Thoracic aorta (tissue), 2 donors: ENCODE measurements at places on chromosomes 6 and 20. TPM values are rescaled to one million over a fixed set of nuclear protein-coding genes. Genes with fewer than 3 reads are reported as not detected.

DNA sequence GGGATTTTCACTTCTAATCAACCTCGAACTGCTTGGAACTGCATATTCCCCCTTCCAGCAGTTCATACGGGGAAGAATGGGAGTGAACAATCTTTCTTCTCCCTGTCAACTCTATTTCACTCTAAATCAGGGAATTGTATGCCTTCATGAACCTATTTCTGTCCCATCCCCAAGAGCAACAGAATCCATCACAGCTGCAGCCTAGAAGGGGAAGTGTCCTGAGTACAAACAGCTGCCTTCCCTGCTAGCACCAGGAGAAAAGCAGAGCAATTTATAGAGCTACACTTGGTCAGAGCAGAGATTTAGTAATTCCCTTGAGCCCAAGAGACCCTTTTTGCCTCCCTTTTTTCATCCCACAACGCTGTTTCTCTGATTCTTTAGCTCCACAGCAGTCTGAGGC is 208.4 kb downstream of the ADGRG6 start:
- no peaks in the 10 kb centered on the region for H3K27me3 ChIP-seq
- no peak overlapping the region for H3K27ac ChIP-seq
- H3K4me3 ChIP-seq, result no peak overlapping the region
- no peaks in the 10 kb centered on the region for H3K36me3 ChIP-seq
- H3K4me1 ChIP-seq, result no peaks in the 10 kb centered on the region

- H3K27me3 ChIP-seq, result no peaks in the 10 kb centered on the region
- H3K4me1 ChIP-seq, result no peaks in the 10 kb centered on the region
Measured at GRCh38 chr20:23484081-23484480, 6.8 kb upstream of the CST8 start.

GRCh38 chr6:121732641-121733040 is 297.2 kb downstream of the GJA1 start:
- no peaks in the 10 kb centered on the region for H3K27me3 ChIP-seq
- no peak for DNase-seq
- no peak overlapping the region for H3K4me3 ChIP-seq
- H3K36me3 ChIP-seq, result no peaks in the 10 kb centered on the region
- peaks cover 19% of the 10 kb centered on the region for H3K4me1 ChIP-seq
- H3K27ac ChIP-seq, result no peak overlapping the region

GRCh38 chr6:127917766-127918165 is 16.9 kb upstream of the THEMIS start:
- H3K27me3 ChIP-seq, result no peaks in the 10 kb centered on the region
- no peak overlapping the region for H3K4me3 ChIP-seq
- DNase-seq, result no peak
- no peaks in the 10 kb centered on the region for H3K36me3 ChIP-seq

DNA sequence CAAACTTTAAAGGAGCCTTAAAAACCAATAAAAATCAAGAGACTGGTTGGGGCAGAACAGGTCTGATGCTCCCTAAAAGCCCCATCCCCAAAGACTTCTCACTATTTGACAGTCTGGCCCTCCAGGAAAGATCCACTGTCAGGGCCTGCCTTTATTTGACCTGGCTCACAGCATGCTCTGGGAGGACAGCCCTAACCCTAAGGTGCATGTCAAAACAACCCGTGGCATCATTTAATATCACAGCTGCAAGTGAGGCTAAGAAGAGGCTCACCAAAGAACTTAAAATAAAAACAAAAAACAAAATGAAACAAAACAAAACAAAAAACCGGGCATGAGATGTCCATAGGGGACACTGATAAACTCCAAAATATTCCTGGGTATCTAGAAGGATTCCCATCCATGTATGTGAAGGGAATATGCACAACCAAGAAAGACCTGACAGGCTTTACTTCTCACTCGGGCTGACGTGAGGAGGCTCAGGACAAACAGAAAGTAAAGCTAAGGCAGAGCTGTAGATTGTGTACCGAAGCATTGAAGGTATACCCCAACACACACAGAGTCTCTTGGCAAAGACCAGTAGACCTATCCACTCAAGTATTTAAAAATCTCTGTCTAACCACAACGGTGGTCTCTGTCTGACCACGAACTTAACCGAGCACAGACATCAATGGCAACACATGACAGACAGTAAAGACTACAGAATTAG is 57.3 kb downstream of the AHI1 start:
- no peak overlapping the region for H3K4me3 ChIP-seq
- no peaks in the 10 kb centered on the region for H3K27me3 ChIP-seq
- H3K4me1 ChIP-seq, result no peaks in the 10 kb centered on the region
- H3K27ac ChIP-seq, result no peak overlapping the region

DNA sequence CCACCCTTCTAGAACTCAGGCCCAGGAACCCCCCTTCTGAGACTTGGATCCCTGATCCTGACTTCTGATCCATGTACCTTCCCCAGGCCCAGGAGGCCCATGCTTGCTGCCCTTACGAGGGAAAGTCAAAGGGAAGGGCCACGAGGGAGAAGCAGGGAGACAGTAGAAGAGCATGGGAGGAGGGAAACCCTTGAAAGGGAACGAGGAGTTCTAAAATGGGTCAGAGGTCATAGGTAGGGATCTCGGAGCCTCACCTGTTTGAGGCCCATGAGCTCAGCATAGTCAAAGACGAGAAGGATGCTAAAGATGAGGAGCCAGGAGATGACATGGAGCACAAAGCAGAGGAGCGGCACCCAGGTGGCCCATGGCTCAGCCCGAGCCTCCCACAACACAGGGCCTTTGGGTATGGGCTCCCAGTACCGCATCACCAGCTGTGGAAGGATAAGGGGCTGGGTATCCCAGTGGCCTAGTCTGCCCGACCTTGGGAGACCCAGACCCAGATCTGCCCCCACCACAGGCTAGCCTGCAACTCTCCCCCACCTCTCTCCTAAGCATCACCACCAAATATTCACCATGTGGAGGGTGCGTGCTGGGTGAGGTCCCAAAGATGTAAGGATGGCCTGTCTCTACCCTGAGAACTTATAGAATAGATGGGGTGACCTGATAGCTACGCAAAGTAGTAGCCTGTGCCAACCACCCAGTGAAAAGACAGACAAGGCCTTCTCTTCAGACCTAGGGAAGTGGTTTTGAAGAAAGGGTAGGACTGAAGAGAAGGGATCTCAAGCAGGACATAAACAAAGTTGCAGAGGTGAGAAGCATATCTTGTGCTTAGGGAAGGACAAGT is 1.5 kb downstream of the NRM start:
- H3K36me3 ChIP-seq, result no peaks in the 10 kb centered on the region
- peaks cover 24% of the 10 kb centered on the region for H3K4me1 ChIP-seq
- DNase-seq, result no peak
- no peaks in the 10 kb centered on the region for H3K27me3 ChIP-seq
- peak overlapping the region; percentile 100 for H3K27ac ChIP-seq

- no peak overlapping the region for H3K4me3 ChIP-seq
- H3K27ac ChIP-seq, result no peak overlapping the region
- H3K27me3 ChIP-seq, result no peaks in the 10 kb centered on the region
Measured at GRCh38 chr6:156045401-156046267, 590.0 kb upstream of the NOX3 start.

DNA sequence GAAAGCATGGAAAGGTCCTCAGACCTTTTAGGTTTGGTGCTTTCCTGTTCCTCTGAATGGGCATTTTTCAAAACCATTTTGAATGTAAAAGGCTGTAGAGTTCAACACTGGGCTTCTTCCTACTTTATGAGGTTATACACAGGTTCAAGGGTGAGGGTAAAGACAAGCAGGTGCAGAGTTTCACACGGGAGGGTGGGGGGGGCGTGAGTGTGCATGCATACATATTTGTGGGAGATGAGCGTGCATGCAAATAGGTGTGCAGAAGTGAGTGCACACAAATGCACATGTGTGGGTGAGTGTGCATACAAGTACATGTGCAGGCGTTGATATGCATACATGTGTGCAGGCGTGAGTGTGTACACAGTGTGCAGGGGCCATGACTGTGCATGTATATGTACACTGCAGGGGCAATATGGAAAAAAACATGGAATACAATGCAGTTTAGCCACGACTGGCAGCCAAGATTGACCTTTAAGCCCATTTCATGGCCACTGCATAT is 183.1 kb downstream of the GMPR start:
- H3K27ac ChIP-seq, result peak overlapping the region; percentile 25
- peaks cover 24% of the 10 kb centered on the region for H3K4me1 ChIP-seq
- no peaks in the 10 kb centered on the region for H3K27me3 ChIP-seq
- H3K36me3 ChIP-seq, result no peaks in the 10 kb centered on the region

DNA sequence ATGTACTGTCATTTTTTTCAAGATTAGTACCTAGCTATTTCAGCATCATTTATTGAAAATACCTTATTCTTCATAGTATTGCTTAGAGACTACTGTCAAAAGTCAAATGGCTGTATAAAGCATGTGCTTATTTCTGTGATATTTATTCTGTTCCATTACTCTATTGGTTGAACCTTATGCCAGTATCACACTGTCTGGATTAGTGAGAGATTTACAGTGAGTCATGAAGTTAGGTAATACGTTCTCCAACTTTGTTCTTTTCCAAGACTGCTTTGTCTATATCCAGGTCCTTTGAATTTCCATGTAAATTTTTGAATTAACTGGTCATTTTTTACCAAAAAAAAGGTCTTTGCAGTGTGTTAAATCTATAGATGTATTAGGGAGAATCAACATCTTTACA is 18.6 kb upstream of the RNF217 start:
- no peaks in the 10 kb centered on the region for H3K4me1 ChIP-seq
- no peaks in the 10 kb centered on the region for H3K36me3 ChIP-seq
- H3K27me3 ChIP-seq, result no peaks in the 10 kb centered on the region

GRCh38 chr20:58040447-58041290 is 187.8 kb downstream of the ANKRD60 start:
- H3K36me3 ChIP-seq, result no peaks in the 10 kb centered on the region
- H3K4me1 ChIP-seq, result no peaks in the 10 kb centered on the region
- DNase-seq, result no peak

IP6K3 gene
- 0.56 TPM for total RNA-seq

TPD52L1 gene
- total RNA-seq, result 73.5 TPM

TGM6 gene
- not detected for total RNA-seq

LBP gene
- total RNA-seq, result 1.7 TPM

PACSIN1 gene
- 0.14 TPM for total RNA-seq

GGT7 gene
- 41.4 TPM for total RNA-seq
